CMK (cell line): ENCODE measurements at places on chromosomes 12 and 14.

GRCh38 chr14:106185837-106186233, 659.5 kb downstream of the TMEM121 start:
- no peak for DNase-seq

GRCh38 chr12:103779410-103780092, 61.5 kb downstream of the NT5DC3 start:
- DNase-seq = no peak

- DNase-seq = no peak
Measured at GRCh38 chr14:91493169-91493568, 16.9 kb downstream of the PPP4R3A start.

- DNase-seq = no peak
Measured at GRCh38 chr14:102419716-102420115, 57.0 kb downstream of the TECPR2 start.

GRCh38 chr14:77184396-77185092, 2.9 kb downstream of the TMEM63C start:
- DNase-seq = no peak

GRCh38 chr12:2551412-2551900, 243.3 kb upstream of the FKBP4 start:
- DNase-seq = no peak

DNA sequence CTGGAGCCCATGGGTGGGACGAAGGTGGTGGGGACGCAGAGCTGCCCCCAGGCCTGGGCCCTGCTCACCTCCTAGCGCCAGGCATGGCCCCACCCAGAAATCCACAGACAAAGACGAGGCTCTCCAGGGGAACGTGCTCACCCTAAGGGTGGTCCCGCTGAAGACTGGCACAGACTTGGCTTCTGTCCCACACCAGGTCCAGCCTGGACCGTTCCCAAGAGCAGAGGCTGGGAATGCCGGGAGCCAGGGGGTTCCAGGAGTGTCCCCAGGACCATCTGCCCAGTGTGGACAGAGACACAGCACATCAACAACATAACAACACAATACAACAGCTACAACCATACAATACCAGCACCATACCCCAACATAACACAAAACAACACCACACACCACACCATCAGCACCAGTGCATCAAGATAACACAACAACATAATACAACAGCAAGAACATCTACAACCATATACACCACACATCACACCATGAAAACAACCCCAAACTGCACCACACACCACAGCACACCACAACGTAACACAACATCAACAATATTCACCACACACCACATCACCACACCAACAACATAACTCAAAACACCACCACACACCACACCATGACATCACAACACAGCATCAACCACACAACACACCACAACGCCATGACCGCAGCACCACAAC, 329.6 kb downstream of the ADGRD1 start:
- DNase-seq = no peak

DNA sequence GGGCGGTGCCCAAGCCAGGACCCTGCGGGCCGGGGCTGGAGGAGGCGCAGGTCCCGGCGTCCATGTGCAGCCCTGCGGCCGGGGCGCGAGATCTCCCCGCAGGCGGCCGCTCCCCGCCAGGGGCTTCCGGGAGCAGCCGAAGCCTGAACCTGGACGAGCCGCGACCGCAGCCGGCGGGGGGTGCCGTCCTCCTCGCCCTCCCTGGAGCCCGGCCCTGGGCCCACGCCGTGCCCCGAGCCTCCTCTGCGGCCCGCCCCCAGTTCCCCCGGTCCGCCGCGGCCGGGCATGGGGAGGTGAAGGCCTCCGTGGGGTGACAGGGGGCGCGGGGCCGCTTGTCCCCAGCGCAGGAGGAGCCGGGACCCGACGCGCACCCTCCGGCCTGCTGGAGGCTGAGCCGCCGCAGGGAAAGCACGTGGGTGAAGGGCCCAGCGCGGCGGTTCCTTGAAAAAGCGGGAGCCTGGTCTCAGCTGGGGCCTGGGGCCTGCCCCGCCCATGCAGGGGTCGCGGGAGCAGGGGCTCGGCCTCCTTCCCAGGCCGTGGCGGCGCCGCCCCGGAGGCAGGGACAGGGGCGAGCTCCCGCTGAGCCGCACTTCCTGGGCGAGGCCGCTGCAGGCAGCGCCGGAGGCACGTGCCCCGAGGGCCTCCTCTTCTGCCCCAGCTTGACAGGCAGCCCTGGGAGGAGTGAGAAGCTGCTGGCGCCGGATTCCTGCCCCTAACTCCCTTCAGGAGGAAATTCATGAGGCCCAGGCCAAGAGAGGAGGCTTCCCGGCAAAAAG, 55.6 kb upstream of the PPP2R5C start:
- no peak for DNase-seq

DNA sequence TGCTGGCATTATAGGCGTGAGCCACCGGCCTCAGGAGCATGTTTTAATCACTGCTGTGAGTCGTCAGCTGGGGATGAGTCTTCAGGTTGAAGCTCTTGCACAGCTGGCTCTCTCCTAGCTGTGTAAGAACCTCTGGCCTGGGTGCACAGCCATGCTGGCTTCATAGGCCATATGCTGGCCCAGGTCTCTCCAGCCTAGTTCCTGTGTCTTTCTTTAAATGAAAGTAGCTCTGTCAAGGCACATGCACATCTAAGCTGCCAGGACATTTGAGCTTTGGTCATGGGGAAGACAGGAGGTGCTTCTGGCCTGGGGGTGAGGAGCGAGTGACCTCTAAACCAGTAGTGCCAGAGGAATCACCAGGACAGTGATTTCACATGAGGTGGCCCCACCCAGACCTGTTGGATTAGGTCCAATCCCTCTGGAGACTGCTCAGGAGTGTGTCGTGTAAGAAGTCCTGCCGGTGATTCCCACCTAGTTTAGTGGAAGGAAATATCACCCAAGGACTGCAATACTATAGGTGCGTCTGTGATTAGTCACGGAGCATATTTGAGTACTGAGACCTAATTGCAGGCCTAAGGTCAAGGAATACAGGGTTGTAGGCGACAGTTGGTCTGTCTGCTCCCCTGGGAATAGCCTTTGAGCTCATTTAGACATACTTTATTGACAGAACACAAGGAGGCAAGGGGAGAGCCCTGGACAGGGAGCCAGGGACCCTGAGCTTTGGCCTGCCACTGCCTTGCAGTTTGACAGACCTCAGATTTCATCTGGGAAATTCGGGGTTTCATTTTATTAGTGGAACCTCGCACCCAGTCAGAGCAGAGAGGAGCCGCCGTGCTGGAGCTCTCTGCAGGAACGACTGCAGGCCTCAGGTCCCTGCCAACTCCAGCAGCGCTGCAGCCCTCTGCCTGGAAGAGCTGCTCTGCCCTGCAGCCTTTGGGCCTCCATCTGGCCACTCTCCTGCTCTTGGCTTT, 67.0 kb downstream of the ANKRD9 start:
- no peak for DNase-seq

DNA sequence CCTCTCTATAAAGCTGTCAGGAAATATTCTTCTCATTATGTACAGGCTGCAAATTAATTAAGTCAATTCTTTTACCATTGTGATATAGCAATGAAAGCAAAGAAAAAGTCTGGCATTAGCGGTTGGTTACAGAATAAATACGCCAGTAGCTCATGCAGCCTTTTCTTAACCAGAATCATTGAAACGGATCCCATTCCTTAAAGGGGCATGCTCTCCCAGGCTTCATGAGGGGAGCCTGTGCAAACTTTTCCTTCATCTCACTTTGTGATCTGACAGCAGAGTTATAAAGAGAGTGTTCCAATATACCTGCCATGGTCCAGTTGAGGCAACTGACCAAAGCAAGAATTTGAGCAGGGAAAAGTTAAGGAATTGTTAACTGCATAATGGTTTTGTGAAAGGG, 337.7 kb downstream of the EMP1 start:
- no peak for DNase-seq
